Dermis lymphatic vessel endothelial cell (primary cell): ENCODE measurements at places on chromosomes 7 and 10. TPM values are rescaled to one million over a fixed set of nuclear protein-coding genes. Genes with fewer than 3 reads are reported as not detected.

FEZF1 gene
- not detected in 2 replicates for total RNA-seq

HEPACAM2 gene
- total RNA-seq: not detected in 2 replicates

LIPF gene
- not detected in 2 replicates for total RNA-seq

HOXA1 gene
- 0.43 and 0.65 TPM in 2 replicates for total RNA-seq

LRGUK gene
- 0.17 and 0.22 TPM in 2 replicates for total RNA-seq

TAS2R41 gene
- not detected in 2 replicates for total RNA-seq

RAPGEF5 gene
- 245 and 258 TPM in 2 replicates for total RNA-seq

VPS37D gene
- 2.5 and 3.5 TPM in 2 replicates for total RNA-seq
